CD8-positive, alpha-beta T cell (primary cell): ENCODE measurements at places on chromosomes 4 and X.
A peak's percentile ranks its signal among the peaks of the same experiment; 100 is the strongest.

DNA sequence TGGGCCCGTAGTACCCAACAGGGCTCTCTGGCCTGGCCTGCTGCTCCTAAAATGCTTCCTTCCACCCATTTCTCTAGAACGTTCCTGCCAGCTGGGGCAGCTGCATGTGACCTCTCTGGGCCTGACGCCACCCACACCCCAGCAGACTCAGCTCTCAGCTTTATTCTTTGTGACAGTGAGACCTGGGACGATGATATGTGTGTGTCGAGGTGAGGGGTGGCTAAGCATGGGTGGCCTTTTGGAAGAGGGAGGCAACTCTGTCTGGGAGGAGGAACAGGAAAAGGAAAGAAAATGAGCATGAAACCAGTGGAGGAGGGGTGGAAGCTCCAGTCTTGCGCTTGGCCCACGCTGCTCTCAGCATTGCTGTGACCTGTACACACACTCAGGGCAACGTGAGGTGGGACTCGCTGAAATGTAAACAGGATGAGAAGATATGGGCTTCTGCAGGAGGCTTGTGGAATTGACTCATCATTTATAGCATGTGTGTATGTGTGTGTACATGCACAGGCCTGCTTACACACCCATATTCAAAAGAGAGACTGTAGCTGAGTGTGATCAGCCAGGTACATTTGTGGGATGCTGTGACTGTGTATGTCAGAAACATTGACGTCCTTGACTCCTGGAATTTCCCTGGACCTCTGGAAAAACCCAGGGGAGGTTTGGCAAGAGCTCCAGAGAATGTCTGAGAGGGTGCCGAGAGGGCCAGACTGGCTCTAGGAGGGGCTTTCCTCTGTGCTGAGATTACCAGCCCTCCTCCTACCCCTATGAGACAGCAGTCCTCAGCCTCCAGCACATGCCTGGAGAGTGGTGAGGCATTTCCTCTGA lies 137.9 kb downstream of the PJA1 start:
- DNase-seq, result no peak

GRCh38 chrX:45134315-45134731 lies 66.4 kb downstream of the DIPK2B start:
- DNase-seq, result no peak

GRCh38 chrX:71616672-71617529 lies 1.4 kb downstream of the CXCR3 start:
- peak; percentile 37 for DNase-seq

- no peak for DNase-seq
Measured at GRCh38 chr4:139685180-139685579, 19.6 kb downstream of the MGST2 start.

GRCh38 chr4:174757736-174758135 lies 71.3 kb downstream of the GLRA3 start:
- DNase-seq, result no peak

DNA sequence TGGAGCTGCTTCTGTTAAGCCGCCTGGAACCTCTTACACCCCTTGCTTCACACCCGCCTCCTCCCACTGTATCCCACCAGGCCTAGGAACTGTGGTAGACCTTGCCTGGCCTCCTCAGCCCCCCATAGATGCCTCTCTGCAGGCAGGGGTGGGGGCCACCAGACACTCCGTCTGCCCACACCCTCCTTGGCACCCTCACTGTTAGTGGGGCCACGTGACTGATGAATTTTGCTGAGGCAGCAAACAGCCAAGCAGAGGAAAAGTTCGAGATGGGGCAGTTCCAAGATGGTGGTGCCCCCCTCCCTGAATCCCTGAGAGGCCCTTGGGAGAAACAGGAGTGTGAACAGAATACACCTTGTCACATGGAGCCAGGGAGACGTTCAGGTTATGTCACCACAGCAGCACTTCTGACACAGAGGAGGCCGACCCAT lies 41.2 kb upstream of the C4orf50 start:
- DNase-seq, result no peak
